ENCODE measurements at places on chromosomes 5 and 9.

- no peak for DNase-seq
These were observed 1140.8 kb upstream of the WWC1 start for GRCh38 chr5:167150661-167151060.

- DNase-seq = no peak
These were observed 2.6 kb downstream of the CARD9 start for GRCh38 chr9:136370687-136371532.

DNA sequence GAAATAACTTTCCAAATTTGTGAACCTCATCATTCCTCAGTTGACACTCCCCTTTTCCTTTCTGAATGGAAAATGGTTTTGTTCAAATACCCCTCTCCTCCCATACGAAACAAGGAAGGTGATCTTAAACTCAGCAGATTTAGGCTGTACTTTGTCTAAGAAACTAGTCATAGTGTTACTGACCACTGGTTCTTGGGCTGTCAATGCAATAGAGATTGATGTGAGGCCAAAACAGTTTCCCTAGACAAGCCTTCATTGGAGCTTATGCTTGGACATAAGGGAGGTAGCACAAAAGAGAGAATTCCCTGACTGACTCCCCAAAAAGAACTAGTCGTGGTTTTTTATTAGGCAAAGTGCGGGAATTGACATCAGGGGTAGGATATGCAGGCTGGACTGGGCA is 5.3 kb upstream of the LNPEP start:
- DNase-seq = no peak

- DNase-seq = peak; percentile 82
These were observed 79.5 kb upstream of the HTR4 start for GRCh38 chr5:148733601-148734438.

- no peak for DNase-seq
These were observed 3.6 kb downstream of the PTRH1 start for GRCh38 chr9:127711831-127712274.

DNA sequence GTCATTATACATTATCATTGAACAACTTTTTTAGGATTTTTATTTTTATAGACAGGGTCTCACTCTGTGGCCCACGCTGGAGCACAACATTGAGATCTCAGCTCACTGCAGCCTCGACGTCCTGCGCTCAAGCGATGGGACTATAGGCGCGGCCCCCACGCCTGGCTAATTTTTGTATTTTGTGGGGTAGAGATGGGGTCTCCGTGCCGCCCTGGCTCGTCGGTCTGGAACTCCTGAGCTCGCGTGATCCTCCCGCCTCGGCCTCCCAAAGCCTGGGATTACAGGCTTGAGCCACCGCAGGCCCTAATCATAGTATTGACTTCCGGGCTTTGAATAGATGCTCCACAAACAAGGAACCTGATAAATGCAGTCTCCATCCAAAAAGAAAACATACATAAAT is 1.4 kb upstream of the EDF1 start:
- no peak for DNase-seq
